ENCODE measurements at places on chromosomes 1 and 21.

- no peak for DNase-seq
Measured at GRCh38 chr1:41315871-41316270, 45.4 kb upstream of the FOXO6 start.

DNA sequence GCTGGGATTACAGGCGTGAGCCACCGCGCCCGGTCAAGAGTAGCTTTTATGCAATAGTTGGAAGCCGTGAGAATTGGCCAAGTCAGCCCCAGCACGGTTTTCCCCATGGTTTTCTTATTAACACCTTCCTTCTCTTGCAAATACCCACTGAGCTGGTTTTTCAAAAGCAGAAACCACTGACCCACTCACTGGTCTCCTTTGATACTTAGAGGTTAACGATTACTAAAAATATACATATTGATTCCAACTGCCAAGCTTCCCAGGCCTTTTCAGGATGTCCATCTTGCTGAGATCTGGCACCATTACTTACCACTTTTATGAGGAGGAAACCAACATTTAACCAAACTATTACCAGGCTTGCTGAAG, 25.9 kb upstream of the TARDBP start:
- DNase-seq = no peak

DNA sequence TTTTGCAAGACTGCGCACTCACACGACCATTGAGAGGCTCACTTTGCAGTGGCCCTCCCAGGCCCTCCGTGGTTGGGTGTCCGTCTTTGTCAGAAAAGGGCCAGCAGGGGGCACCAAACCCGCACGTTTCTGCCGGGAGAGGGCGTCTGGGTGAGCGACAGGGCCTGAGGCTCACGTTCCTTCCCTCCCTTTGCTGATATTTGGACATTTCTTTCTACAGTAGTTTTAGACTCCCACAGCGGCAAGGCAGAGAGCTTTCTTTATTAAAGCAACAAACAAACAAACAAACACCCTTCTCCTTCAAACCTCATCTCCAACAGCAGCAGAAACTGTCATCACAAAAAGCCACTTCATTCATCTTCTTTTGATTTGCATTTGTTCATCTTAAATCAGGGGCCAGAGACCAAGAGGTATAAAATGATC, 79.2 kb upstream of the WDR26 start:
- DNase-seq = peak; percentile 97

DNA sequence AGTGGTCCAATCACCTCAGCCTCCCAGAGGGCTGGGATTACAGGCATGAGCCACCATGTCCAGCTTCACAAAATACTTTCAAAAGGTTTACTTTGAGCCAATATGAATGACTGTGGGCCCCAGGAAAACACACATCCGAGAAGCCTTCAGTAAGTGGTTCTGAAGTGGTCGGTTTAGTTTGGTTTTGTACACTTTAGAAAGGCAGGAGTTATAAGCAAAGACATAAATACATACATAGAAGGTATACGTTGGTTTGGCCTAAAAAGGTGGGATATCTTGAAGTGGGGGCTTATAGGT, 3.2 kb upstream of the MIB2 start:
- no peak for DNase-seq

- DNase-seq = peak; percentile 87
Measured at GRCh38 chr21:38820471-38821239, 14.9 kb downstream of the ETS2 start.

DNA sequence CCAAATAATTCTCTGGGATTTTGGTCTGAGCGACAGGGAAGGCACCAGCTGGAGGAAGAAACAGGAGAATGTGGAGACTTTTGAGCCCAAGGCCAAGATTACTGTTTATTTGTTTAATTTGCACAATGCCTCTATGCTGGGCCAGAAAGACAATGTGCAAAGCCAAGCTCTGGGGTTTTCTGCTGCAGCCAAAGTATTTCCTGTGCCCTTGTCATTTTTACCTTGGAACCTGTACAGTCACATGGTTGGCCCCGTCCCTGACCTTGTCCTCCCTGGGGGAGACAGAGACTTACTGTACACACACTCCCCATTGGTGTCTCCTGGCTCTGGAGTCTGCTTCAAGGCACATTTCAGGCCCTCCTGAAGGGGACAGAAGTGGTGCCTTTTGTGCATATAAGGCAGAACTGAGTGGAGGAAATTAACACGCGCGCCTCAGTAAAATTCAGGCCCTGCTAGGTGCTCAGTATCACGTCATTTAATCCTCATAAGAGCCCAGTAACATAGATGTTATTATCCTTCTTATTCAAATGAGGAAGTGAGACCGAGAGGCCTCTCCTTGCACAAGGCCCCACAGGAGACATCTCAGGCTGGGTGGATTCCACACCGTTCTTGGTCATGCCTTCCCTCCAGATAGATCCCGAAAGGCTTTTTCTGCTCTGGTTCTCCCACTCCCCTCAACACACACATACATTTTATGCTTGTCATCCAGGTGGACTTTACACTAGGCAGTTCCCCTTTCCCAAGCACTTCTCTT, 21.1 kb downstream of the C1orf115 start:
- no peak for DNase-seq

DNA sequence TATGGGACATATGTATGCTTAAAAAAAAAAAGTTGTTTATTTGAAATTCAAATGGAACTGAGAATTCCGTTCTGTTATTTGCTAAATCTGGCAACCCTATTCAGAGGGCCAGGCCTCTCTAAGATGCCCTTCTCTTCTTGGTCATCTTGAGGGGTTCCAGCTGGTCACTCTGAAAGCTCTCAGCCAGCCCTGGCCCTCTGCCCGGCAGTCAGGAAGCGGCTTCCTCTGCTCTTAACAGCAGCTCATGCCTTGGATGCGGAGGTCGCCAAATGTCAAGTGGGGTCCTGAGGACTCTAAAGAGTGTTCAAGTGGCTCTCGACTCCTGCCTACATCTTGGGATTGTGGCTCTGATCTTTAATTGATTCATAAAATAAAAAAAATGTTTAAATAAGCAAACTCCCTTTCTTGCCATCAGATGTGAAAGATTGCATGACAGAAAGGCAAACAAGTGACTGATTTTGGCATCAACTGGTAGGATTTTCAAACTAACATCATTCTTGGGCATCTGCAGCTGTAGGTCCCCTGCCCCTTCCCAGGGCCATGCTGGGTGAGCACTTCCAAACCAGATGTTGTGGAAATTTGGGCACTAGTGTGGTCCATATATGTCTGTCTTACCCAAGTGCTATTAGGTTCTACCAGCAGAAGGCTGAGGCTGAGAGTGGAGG, 130.8 kb downstream of the PRDM2 start:
- DNase-seq = no peak

GRCh38 chr1:150626150-150626549, 3.3 kb downstream of the ENSA start:
- DNase-seq = peak; percentile 52

DNA sequence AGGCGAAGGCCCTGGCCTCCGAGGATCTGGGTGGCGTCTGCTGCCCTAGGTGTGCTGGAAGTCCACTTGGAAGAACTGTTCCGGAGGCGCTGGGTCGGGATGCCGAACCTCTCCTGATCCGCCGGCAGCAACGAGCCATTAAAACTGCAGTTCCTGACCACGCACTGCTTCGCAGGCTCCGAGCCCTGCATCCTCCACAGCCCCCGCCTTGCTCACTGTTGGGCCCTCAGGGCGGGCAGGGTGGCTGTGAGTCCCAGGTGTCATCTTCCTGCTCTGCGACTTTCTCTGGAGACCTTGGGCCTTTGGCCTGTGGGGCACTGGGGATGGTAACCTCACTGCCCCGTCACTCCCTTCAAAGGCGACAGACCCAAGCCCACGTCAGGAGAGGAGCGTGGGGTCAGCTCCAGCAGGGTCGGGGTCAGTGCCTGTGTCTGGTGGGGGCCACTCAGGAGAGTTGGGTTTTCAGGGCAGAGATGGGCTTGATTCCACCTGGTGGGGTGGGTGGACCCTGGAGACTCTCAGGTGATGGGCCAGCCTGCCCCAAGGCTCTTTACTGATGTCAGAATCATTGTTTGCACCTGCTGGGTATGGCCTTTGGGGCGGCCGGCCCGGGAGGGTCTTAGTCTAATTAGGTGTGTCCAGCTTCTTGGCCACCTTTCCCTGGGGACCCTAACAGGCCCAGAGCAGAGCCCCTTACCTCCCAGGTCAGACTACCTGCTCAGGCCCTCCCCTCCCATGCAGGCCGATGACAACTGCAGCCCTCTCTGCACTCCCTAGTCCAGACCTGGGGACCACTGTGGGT, 3.1 kb downstream of the PRXL2B start:
- DNase-seq = no peak

GRCh38 chr1:86953167-86953566, 38.7 kb downstream of the HS2ST1 start:
- no peak for DNase-seq

DNA sequence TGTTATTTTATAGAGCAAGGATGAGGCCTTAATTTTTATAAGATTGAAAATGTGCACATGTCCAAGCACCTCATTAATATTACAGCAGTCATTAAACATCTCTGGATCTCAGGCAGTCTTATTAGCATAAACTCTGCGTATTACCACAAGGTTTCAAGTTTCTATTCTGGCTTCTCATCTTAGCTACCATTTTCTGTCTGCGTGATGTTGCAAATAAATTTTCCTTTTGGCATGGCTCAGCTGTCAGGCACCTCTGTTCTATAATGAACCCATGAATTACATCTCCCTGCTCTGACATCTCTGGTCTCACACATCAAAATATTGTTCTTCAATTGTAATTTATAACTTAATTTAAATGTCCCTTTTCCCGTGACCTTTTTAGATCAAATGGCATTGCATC, 156.5 kb downstream of the SLC45A1 start:
- DNase-seq = no peak

GRCh38 chr1:197671140-197671539, 104.1 kb downstream of the DENND1B start:
- no peak for DNase-seq
